ENCODE measurements at places on chromosomes 2 and 18.

GRCh38 chr18:6648581-6648980 lies 80.9 kb upstream of the ARHGAP28 start:
- DNase-seq: no peak

- DNase-seq: no peak
Observed at GRCh38 chr2:226474131-226474530, 325.5 kb downstream of the IRS1 start.

- DNase-seq: no peak
Observed at GRCh38 chr2:239468491-239469105, 67.8 kb upstream of the HDAC4 start.

DNA sequence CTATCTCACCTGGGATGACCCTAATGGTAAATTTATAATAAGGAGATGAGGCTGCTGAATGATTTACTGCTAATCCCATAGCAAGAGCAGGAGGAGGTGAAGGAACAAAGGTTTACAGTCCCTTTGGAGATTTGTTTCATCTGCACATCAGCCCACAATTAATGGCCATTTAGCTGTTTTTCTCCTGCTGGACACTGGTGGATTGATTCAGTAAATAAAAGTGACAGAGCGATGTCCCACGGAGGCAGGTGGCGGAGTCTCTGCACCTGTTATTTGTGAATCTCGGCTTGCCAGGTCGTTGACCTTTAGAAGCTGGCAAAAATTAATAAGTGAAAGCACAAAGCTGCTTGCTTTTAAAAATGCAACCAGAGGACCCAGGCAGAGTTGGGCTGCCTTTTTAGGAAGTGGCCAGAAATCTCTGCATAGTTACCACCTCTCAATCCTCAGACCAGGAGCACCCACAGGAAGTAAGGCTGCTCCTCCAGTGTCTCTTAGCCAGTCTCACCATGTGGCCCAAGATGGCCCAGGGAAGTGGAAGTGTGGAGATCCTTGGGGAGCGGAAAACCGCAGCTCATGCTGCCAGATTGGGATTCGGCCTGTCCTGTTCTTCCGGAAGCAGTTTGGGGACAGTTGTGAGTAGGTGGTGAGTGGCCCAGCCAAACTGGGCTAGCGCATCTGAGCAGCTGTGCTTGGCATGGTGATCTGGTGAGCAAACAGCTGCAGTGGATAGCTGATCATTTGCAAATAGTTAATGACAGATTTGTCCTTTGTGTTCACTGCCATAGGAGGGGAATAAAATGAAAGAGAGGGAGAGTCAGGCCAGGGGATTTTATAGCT lies 1005.7 kb upstream of the PIK3C3 start:
- DNase-seq: no peak

DNA sequence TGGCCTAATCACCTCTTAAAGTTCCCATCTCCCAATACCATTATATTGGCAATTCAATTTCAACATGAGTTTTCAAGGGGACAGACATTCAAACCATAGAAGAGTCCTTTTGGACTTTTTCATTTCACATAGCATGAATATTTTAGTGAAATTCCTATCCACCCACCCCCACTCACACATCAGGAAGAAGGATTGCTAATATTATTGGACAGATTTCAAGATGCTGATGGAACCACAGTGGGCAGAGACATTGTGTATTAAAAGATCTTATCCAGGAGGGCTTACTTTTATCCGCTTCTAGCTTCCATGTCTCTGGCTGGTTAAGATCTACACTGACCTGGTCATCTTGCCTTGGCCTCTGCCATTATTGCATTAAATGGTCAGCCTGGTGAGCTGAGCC lies 297.4 kb upstream of the ACVR2A start:
- DNase-seq: no peak

DNA sequence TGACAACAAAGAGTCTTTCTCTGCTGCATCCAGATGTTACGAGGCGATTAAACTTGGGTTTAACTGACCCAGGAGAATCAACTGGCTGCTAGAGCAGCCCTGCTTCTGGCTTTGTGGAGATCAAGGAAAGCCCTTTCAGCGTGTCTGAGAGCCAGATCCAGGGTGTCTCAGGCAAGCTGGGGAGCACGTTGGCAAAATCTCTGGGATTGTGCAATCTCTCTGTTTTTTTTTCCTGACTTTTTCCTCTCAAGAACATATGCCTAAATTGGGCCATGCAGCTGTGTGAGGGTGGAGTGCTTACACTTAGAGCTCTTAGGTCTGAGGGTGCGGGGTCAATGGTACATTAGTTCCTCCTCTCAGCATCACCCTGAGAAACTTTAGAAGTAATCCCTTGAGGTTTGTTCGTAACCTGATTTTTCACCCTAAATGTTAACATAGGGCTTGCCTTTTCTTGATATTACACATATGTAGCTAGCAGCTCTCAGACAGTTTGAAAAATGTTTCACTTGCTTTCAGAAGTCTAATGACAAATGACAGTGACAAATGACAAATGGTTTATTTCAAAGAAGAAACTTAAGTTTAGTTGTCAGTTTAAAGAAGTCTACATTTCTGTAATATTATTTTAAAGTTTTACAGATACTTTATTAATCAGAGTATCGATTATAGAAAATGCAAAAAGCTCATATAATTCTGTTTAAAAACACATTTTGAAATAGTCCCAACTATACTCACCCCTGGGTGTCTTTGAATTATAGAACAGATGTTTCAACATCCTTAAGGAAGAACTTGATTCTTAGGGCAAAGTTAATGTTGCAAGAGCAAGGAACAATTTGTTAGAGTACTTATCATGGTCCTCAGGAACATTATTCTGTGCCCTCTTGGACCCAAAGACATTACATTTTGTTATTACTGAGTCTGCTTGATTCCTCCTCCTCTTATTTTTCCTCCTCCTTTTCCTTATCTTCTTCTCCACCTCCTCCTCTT lies 38.4 kb upstream of the ZSWIM2 start:
- DNase-seq: no peak

- no peak for DNase-seq
Observed at GRCh38 chr2:216328347-216328746, 43.9 kb downstream of the MARCHF4 start.

- DNase-seq: no peak
Observed at GRCh38 chr2:105446501-105446900, 47.6 kb upstream of the FHL2 start.

- peak; percentile 55 for DNase-seq
Observed at GRCh38 chr2:74457549-74458131, 598 bp upstream of the WBP1 start.

DNA sequence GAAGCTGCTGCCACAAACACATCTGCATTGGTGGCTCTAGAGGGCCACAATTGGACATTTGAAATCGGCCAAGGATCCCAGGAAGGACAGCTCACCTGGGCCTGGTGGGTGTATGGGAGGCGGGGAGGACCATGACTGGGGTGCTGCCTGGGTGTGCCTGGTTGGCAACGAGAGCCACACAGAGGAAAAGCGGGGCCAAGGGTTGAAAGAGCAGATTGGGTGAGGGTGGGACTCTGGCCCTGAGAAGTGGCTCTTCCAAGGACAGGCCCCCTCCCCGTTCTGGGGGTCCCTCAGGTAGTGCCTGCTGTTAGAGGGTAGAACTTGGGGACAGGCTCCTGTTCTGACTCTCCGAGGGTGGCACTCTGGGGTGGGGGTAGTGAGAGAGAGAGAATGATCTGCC lies 102.9 kb downstream of the CLIP4 start:
- DNase-seq: no peak

DNA sequence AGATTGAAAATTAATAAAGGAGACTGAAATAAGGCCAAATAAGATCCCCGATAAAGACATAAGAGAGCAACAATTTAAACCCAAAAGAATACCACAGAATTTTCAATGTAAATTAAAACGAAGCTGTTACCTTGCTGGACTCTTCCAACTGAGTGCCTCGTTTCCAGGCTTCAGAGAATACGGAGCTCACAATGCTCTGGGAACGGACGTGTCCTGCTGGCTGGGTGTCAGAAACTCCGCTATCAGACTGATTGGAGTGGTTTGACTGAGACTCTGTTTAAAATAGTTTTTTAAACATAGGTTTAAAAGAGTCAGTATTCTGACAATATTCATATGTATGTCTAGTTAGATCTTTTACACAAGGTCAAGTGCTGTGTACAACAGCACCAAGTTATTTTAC lies 90.4 kb downstream of the RAPH1 start:
- no peak for DNase-seq

- DNase-seq: no peak
Observed at GRCh38 chr2:219906114-219907010, 278.9 kb downstream of the SLC4A3 start.

- DNase-seq: no peak
Observed at GRCh38 chr18:9724797-9725585, 16.9 kb downstream of the RAB31 start.

DNA sequence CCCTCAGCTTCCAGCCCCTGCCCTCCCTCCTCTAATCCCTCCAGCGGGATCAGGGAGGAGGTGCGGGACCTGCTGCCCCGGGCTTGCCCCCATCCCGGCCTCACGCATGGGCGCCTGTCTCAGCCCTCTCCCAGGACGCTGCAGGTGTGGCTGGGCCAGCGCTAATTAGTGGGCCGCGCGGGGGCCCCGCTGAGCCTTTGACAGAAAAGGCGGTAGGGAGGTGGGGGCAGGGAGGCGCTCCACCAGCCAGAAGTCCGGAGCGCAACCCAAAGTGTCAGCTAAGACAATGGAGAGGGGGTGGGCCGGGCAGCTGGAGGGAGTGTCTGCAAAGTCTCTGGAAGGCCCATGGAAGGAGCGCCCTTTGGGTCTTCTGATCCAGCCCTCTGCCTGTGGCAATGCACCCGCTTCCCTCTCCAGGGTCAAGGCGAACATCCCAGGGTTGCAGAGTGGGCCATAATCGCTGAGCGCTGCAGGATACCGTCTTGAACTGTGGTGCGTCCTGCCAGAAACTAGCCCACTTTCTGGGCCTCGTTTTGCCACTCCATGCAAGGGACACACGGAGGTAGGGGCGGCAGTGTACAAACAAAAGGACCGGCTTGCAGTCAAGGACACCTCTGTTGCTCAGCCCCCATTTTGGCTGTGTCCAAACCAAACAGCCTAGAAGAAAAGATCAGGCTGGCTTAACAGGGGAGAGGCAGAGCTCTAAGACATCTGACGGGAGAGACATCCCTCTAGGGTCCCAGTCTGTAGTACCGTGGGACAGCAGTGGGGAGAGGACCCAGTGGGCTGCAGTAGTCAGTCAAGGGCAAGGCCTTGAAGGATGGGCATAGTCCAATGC lies 3.5 kb downstream of the ATP6V1B1 start:
- DNase-seq: no peak

- no peak for DNase-seq
Observed at GRCh38 chr2:159017837-159018236, 49.4 kb downstream of the TANC1 start.

DNA sequence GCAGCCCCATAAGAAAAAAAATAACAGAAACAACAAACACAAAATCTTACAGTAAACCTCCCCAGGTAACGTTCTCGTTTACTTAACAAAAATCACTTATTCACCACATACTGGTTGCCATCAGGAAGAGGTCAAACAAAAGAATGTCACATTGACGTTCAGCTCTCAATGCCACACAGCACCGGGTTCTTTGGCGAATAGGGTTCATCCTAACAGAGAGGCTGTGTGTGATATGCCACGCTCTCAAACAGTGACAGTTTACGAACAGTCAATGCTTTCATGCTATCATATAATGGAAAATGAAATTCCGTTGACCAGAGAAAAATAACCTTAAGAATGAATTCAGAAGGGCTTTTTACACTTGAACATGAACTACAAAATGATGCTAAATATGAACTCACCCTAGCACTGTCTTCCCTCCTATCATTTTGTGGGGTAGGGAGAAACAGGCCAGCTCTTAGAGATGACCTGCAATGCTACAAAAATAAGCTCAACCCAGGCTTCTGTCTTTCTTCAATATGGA lies 2.0 kb downstream of the TMEM163 start:
- no peak for DNase-seq
